Stimulated activated CD4-positive, alpha-beta T cell treated with anti-CD3 and anti-CD28 coated beads, Interleukin-1b, Interleukin-23, amount 100 ng/mL, for 1 hour (primary cell): ENCODE measurements at places on chromosomes 6 and 20.

DNA sequence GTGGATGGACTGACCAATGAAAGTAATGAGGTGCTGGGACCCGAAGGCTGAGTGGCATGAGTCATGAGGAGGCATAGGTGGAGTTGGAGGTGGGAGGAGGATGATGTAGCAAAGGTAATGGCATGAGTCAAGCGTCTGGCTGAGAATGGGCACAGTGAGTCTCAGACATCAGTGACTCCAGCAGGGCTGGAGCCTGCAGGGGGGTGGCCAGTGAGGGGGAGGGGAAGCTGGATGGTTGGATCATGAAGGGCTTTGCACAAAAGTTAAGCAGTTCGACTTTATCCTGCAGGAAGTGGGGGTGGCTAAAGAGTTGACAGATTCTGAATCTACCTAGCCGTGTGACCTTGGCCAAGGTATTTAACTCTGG, 99.0 kb upstream of the IYD start:
- DNase-seq: no peak

- DNase-seq: no peak
These were observed 90.5 kb upstream of the EPB41L1 start for GRCh38 chr20:36063916-36064657.

- no peak for DNase-seq
These were observed 3.7 kb upstream of the FASTKD5 start for GRCh38 chr20:3163099-3164042.

GRCh38 chr20:31260326-31260932, 3.0 kb downstream of the DEFB115 start:
- DNase-seq: no peak

DNA sequence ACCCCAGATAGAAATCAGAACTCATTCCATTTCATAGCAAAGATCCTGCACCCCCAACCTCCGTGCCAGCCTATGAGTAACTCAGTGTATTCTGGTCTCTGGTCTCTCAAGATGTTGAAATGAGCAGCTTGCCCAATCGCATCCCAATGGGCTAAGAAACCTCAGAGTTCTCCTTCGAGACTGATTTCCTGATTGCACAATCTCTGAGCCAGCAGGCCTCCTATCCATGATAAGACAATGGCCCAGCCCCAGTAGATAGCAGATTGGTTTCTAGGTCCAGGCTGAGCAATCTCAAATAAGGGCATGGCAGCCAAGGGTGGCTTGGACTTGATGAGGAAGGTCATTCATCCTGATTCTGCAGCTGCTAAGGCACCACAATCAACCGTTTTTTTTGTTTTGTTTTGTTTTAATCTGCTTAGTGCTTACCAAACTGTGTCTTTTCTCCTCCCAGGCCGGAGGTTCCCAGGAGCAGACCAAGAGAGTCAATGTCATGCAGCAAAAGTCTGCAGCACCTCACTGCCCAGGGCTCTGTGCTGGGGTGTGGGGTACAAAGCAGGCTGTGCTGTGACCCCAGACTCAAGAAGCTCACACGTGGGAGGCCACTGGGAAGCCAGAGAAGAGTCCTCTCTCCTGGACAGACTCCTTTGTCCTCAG, 125.1 kb upstream of the NXT1 start:
- DNase-seq: no peak

DNA sequence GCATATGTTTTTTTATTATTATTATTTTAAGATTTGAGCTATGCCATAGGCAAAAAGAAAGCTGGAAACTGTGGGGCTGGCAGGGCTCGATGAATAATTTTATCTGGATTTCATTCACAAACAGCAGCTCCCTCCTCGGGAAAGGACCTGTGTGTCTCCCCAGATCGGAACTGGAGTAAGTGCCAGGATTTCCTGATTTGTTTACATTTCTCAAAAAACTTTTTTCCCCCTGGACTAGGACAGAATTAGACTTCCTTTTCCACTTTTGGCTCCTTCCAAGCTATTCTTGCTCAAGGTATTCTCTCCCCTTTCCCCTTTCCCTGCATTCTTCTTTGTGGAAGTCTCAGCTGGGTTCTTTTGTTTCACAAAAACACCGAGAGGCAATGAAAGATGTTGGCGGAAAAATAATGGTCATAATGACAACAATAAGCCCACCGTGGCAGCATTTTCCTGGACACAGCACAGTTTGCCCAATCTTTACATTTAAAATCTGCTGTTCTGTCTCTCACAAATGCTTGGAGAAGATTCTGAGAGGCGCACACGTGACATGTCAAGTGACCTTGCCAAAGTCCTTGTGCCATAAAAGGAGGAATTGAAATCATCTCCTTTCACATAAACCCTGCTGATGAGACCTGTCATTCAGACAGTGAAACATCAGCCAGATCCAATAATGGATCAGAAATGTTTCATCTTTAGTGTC, 85.8 kb upstream of the PREP start:
- no peak for DNase-seq

- no peak for DNase-seq
These were observed 322.4 kb upstream of the TSHZ2 start for GRCh38 chr20:52649727-52650126.

- DNase-seq: no peak
These were observed 26.1 kb upstream of the ARHGAP18 start for GRCh38 chr6:129736105-129736504.
